ENCODE measurements at places on chromosomes 4 and X.
A peak's percentile ranks its signal among the peaks of the same experiment; 100 is the strongest.

DNA sequence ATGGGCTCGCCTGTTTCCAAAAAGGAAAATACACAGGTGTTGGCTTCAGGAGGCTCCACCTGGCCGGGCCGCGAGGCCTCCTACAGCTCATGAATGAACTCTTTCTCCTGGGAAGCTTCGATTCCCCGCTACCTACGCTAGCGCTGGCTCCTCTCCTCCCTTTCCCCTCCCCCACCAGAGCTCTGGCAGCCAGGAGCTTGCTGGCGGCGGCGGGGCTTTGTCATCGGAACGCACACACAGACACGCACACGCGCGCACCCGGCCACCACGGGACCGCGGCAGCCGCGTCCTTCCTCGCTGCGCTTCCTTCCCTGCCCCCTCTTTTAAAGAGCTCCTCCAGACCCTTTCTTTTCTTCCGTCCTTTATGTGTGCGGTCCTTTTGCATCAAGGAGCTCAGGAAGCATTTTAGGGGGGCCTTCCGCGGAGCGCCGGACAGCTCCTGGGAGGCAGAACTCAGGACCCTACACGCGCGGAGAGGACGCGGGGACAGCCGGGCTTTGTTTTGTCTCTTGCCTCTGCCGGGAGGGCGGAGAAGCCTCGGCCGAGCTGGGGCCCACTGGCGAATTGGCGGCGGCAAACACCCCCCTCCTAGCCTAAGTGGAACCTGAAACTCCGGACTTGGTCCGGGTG is 70.2 kb upstream of the BCOR start:
- peaks cover 49% of the 10 kb centered on the region for H3K4me1 ChIP-seq
- H3K4me3 ChIP-seq: peak overlapping the region; percentile 30
- H3K27me3 ChIP-seq: no peaks in the 10 kb centered on the region
- H3K27ac ChIP-seq: no peak overlapping the region

DNA sequence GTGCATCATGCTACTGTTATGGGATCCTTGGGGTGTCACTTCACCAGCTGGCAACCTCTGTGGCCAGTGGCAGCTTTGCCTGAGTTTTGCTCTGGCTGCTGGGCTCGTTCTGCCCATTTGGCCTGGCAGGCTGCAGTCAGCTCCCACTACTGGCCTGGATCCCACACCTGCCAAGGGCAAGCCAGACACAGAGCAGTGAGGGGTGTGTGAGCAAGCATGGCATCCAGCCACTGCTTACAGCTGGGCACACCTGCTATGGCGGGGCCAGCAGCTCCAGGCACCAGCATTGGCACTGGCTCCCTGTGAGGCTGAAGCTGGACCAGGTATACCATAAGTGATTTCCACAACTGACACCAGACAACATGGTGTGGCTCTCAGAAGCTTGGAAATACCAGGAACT is 183.4 kb downstream of the NPFFR2 start:
- H3K27ac ChIP-seq: no peak overlapping the region
- no peaks in the 10 kb centered on the region for H3K36me3 ChIP-seq
- no peak for DNase-seq
- H3K4me1 ChIP-seq: no peaks in the 10 kb centered on the region
- H3K27me3 ChIP-seq: no peaks in the 10 kb centered on the region

- H3K27me3 ChIP-seq: no peaks in the 10 kb centered on the region
- H3K4me1 ChIP-seq: no peaks in the 10 kb centered on the region
- H3K36me3 ChIP-seq: no peaks in the 10 kb centered on the region
- H3K4me3 ChIP-seq: no peak overlapping the region
Observed at GRCh38 chrX:22392133-22392948, 119.6 kb downstream of the CBLL2 start.

GRCh38 chrX:43805579-43805978 is 76.7 kb downstream of the MAOB start:
- no peak overlapping the region for H3K4me3 ChIP-seq
- no peak for DNase-seq
- peaks cover 19% of the 10 kb centered on the region for H3K27me3 ChIP-seq
- H3K36me3 ChIP-seq: no peaks in the 10 kb centered on the region

DNA sequence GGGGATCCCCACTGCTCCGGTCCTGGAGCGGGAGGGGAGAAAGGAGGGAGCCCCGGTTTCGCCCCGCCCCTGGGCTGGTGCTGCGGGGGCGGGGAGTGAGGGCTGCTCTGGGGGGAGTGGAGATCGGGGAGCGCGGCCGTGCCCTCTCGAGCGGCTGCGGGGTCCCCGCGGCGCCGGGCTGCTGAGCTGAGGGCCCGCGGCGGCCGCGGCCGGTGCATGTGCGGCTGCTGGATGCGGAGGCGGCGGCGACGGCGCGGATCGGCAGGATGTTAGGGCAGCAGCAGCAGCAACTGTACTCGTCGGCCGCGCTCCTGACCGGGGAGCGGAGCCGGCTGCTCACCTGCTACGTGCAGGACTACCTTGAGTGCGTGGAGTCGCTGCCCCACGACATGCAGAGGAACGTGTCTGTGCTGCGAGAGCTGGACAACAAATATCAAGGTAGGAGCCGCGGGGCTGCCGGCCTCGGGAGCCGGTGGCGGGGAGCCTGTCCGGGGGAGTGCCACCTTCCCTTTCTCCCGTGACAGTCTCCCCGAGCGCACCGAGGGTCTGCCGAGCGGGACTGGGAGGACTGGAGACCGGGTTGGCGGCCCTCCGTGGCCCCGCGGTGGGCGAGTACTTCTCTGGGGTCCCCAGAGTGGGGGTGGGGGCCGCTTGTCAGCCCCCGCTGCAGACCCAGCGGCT is at the start of gene ING2:
Gene ING2 (plus strand): TSS at position 129 of the 681 bp plus-strand sequence. CDS start 138 bp downstream, at position 267.
- peak within 1 kb of the TSS; percentile 97 for H3K4me3 ChIP-seq
- H3K27me3 ChIP-seq: no peaks in the 10 kb centered on the region
- no peaks in the 10 kb centered on the region for H3K36me3 ChIP-seq
- no peak for DNase-seq
- H3K27ac ChIP-seq: peak within 1 kb of the TSS; percentile 97

- H3K4me3 ChIP-seq: no peak overlapping the region
- no peaks in the 10 kb centered on the region for H3K36me3 ChIP-seq
- no peak for DNase-seq
- no peak overlapping the region for H3K27ac ChIP-seq
- H3K4me1 ChIP-seq: peaks cover 26% of the 10 kb centered on the region
- no peaks in the 10 kb centered on the region for H3K27me3 ChIP-seq
Observed at GRCh38 chr4:76955182-76955581, 5.6 kb downstream of the SEPTIN11 start.

DNA sequence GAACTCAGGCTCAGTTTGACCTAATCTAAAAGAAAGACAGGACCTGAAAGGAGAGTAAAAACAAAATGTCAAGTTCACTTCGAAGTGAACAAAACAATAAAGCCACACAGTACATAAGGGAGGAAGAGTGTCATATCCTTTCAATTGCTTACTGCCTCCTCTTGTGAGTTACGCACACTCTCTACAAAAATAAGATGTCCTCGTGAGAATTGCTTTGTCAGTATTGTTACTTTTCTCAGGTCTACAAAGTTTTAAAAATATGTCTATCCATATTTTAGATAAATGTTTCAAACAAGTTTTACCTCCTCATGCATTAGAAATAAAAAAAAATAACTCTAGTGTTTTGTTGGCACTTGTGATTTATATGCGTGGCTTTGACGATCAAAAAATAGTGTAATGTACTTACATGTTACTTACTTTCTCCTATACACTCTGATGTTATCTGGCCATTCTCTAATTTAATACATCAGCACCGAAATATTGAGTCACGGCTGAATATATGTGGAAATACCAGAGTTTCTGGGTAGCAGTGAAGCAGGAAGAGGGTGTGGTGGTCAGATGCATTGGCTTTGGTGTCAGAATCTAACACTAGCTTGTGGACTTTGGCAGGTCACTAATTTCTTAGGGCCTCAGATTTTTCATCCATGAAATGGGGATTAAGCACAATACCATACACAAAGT is 8.1 kb upstream of the MRPL1 start:
- no peaks in the 10 kb centered on the region for H3K27me3 ChIP-seq
- peaks cover 50% of the 10 kb centered on the region for H3K4me1 ChIP-seq
- no peaks in the 10 kb centered on the region for H3K36me3 ChIP-seq
- no peak overlapping the region for H3K4me3 ChIP-seq
- DNase-seq: no peak

DNA sequence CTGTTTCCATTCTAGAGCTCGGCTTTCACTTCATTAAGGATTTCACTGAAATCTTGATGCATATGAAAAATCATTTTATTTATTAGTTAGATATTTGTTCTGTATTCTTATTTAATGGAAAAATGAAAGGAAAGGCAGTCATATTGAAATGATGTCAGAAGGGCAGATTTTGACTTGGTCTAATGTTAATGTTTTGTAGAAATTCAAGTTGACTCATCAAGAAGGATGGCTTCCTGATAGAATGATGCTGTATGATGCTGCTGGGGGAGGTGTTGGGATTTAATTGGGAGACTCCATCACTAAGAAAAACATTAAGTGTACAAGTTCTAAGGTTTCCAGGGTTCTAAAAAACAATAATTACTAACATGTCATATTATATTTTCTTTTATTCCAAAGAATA is 204.8 kb downstream of the PDGFC start:
- H3K27me3 ChIP-seq: no peaks in the 10 kb centered on the region
- H3K4me1 ChIP-seq: peaks cover 4% of the 10 kb centered on the region
- no peak overlapping the region for H3K27ac ChIP-seq
- DNase-seq: no peak

GRCh38 chr4:49032440-49033161 is 46.5 kb downstream of the CWH43 start:
- H3K4me1 ChIP-seq: no peaks in the 10 kb centered on the region
- peaks cover 7% of the 10 kb centered on the region for H3K27me3 ChIP-seq
- H3K36me3 ChIP-seq: no peaks in the 10 kb centered on the region

- peak overlapping the region; percentile 70 for H3K27ac ChIP-seq
- no peak for DNase-seq
- H3K36me3 ChIP-seq: no peaks in the 10 kb centered on the region
- H3K4me1 ChIP-seq: peaks cover 3% of the 10 kb centered on the region
Observed at GRCh38 chr4:147830987-147831386, 99.1 kb downstream of the ARHGAP10 start.

DNA sequence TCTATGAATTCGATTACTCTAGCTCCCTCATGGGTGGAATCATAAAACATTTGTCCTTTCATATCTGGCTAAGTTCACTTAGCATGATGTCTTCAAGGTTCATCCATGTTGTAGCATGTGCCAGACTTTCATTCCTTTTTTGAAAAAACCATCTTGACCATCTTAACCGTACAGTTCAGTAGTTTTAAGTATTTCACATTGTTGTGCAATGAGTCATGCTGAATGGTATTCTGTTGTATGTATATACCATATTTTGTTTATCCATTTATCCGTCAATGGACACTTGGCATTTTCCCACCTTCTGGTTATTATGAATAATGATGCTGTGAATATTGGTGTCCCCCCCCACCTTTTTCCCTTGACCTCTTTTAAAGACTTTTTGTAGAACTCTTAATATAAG is 72.4 kb upstream of the TLR2 start:
- no peak for DNase-seq
- peaks cover 100% of the 10 kb centered on the region for H3K36me3 ChIP-seq
- no peaks in the 10 kb centered on the region for H3K27me3 ChIP-seq
- no peak overlapping the region for H3K4me3 ChIP-seq

DNA sequence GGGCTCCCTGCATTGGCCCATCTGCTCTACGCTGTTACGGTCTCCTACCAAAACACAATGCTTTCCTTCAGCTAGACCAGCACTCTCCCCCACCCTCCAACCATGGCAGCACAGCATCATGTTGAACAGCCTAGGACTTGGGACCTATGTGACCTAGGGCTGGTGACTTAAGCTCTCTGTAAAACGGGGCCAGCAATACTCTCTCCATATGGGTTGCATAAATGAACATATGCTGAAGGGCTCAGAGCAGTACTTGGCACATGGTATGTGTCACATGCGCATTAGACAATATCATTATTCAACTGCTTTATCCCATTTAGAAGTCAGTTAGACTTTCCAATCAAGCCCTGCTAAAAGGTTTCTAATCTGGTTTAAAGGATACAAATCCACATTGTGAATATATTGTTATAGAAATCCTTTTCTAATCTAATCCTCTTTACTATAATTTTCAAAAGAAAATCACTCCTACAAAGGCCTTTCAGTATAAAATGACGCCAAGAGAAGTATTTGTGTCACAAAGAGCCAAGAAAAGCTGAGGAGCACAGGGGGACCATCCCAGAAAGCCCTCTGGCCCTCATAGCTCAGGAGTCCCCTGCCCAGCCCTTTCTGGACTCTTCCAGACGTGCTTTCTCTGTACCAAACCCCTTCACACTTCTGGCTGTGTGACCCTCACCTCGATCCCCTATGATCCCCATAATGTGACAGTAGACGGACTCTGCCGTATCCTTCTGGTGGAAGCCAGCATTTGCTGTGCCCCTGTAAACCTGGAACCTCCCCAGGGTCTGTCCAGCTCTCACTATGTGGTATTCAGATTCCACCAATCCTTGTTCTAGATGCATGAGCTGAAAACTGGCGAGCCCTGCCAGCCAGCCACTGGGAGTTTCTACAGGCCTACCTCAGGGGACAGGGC is 42.3 kb downstream of the NSG1 start:
- H3K4me1 ChIP-seq: no peaks in the 10 kb centered on the region
- no peak overlapping the region for H3K27ac ChIP-seq
- H3K27me3 ChIP-seq: no peaks in the 10 kb centered on the region
- peaks cover 36% of the 10 kb centered on the region for H3K36me3 ChIP-seq
- no peak overlapping the region for H3K4me3 ChIP-seq

All from spleen (tissue), 13 donors.